ENCODE measurements at places on chromosomes 11 and 22.

DNA sequence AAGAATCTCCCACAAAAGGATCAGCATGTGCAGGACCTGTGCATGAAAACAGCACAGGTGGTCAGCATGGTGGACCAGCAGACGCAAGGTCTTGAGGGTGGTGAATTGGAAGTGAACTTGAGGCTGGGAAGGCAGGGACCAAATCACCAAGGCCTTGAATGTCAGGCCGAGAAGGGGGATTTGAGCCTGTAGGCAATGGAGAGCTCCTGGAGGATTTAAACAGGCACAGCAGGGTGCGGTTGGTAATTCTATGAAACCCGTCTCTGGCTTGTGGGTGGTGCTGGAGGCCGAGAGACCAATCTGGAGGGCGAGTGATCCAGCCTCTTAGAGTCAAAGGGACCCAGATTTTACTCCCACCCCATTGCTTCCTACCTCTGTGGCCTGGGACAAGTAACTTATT is 2.4 kb downstream of the TSKU start:
- DNase-seq = no peak

- no peak for DNase-seq
Measured at GRCh38 chr11:14529321-14529720, 9.1 kb upstream of the PSMA1 start.

- DNase-seq = no peak
Measured at GRCh38 chr11:59218893-59219292, 6.2 kb upstream of the MPEG1 start.

GRCh38 chr11:70118642-70119041 is 40.5 kb downstream of the ANO1 start:
- DNase-seq = no peak

DNA sequence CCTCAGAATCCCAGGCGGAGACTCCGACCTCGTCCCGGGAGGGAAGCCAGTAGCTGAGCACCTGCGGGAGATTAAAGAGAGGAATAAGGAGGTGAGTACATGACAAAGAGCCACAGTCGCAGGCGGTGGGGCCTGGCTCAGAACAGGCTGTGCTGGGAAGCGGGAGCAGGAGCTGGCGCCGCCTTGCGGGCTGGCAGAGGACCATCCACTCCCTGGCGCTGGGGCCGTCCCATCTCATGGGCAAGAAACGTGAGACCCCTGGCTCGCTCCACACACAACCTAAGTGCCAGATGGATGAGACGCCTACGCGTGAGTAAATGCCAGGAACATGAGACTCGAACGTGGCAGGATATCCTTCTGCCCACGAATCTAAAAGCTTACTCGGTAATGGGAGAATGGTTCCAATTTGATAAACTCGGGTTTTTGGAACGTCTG is 6.3 kb downstream of the CEND1 start:
- DNase-seq = peak; percentile 92
